ENCODE measurements at places on chromosomes 2 and 18. TPM values are rescaled to one million over a fixed set of nuclear protein-coding genes. Genes with fewer than 3 reads are reported as not detected.

ALPG gene
- total RNA-seq = not detected

SLC5A7 gene
- total RNA-seq = not detected

CCDC141 gene
- 4.2 TPM for total RNA-seq

ACTR1B gene
- total RNA-seq = 142 TPM

IL36RN gene
- not detected for total RNA-seq

CMPK2 gene
- 2.8 TPM for total RNA-seq

SAG gene
- 0.05 TPM for total RNA-seq

TET3 gene
- 23.5 TPM for total RNA-seq

REEP1 gene
- 0.71 TPM for total RNA-seq

GRCh38 chr2:162646794-162647193, 191.8 kb downstream of the KCNH7 start:
- H3K27me3 ChIP-seq = no peaks in the 10 kb centered on the region
- no peak overlapping the region for H3K27ac ChIP-seq
- H3K4me3 ChIP-seq = no peak overlapping the region
- no peak for DNase-seq

- peak overlapping the region; percentile 56 for H3K4me3 ChIP-seq
- DNase-seq = no peak
- peaks cover 2% of the 10 kb centered on the region for H3K4me1 ChIP-seq
- H3K36me3 ChIP-seq = no peaks in the 10 kb centered on the region
Measured at GRCh38 chr2:240831594-240832204, 11.7 kb upstream of the KIF1A start.

DNA sequence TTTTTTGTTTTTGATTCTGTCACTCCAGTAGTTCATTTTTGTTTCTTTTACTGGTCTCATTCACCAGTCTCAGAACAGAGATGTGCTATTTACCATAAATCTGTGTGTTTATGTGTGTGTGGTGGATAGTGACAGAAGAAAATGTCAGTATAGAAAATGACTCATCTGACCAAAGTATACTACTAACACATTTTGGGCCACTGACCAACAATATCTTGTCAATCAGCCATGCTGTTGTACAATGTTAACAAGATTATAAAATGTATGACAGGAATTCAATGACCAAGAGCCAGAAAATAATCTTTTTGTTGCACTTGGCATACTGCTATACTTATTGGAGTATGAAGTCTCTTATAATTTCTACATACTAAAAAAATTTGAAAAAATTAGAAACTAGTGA, 1081.4 kb upstream of the NRXN1 start:
- H3K27ac ChIP-seq = no peak overlapping the region
- DNase-seq = no peak

GRCh38 chr2:207223051-207223450, 57.3 kb upstream of the KLF7 start:
- peaks cover 45% of the 10 kb centered on the region for H3K4me1 ChIP-seq
- H3K36me3 ChIP-seq = no peaks in the 10 kb centered on the region
- DNase-seq = no peak
- peak overlapping the region; percentile 23 for H3K4me3 ChIP-seq
- H3K27ac ChIP-seq = peak overlapping the region; percentile 57
- H3K27me3 ChIP-seq = no peaks in the 10 kb centered on the region

GRCh38 chr2:217125014-217125413, 265.1 kb upstream of the TNP1 start:
- no peak overlapping the region for H3K4me3 ChIP-seq
- H3K36me3 ChIP-seq = no peaks in the 10 kb centered on the region
- no peaks in the 10 kb centered on the region for H3K4me1 ChIP-seq
- no peak for DNase-seq
- H3K27me3 ChIP-seq = peaks cover 11% of the 10 kb centered on the region
- H3K27ac ChIP-seq = no peak overlapping the region

- peaks cover 41% of the 10 kb centered on the region for H3K4me1 ChIP-seq
- DNase-seq = no peak
- H3K27me3 ChIP-seq = no peaks in the 10 kb centered on the region
- no peak overlapping the region for H3K4me3 ChIP-seq
- peaks cover 5% of the 10 kb centered on the region for H3K36me3 ChIP-seq
Measured at GRCh38 chr2:7691961-7692656, 774.9 kb downstream of the RNF144A start.

GRCh38 chr2:95052804-95053479, 27.4 kb downstream of the MAL start:
- no peak overlapping the region for H3K4me3 ChIP-seq
- no peak for DNase-seq
- peaks cover 46% of the 10 kb centered on the region for H3K4me1 ChIP-seq
- H3K36me3 ChIP-seq = peaks cover 55% of the 10 kb centered on the region
- no peak overlapping the region for H3K27ac ChIP-seq
- H3K27me3 ChIP-seq = no peaks in the 10 kb centered on the region

- H3K4me3 ChIP-seq = no peak overlapping the region
- H3K27ac ChIP-seq = no peak overlapping the region
- H3K36me3 ChIP-seq = peaks cover 68% of the 10 kb centered on the region
- DNase-seq = no peak
Measured at GRCh38 chr2:241092677-241093076, 9.4 kb downstream of the MTERF4 start.

GRCh38 chr18:47209171-47209570, 33.0 kb upstream of the IER3IP1 start:
- no peak overlapping the region for H3K4me3 ChIP-seq
- H3K36me3 ChIP-seq = no peaks in the 10 kb centered on the region
- DNase-seq = no peak
- no peak overlapping the region for H3K27ac ChIP-seq
